ENCODE measurements at places on chromosomes 12 and 14.
A peak's percentile ranks its signal among the peaks of the same experiment; 100 is the strongest.

GRCh38 chr12:9948606-9949296, 16.6 kb upstream of the CLEC2A start:
- DNase-seq = no peak

- DNase-seq = no peak
Observed at GRCh38 chr12:47095446-47096236, 15.9 kb upstream of the AMIGO2 start.

DNA sequence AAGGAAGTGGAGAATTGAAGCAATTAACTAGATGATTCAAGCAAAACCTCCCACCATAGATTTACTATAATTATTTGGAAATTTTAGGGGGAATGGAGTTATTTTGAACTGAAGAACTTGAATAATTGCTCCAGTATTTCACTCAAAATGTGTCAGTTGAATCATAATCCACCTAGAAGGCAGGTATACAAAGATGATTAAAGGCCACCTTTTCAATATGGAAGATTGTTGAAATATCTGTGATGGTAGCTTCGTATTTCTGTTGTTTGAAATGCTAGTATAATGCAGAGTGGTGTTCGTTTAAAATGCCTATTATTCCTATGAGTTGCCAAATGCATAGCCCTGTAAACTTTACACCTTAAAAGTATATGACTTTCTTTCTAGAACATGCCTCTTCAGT, 3.1 kb downstream of the HMGA2 start:
- DNase-seq = no peak

DNA sequence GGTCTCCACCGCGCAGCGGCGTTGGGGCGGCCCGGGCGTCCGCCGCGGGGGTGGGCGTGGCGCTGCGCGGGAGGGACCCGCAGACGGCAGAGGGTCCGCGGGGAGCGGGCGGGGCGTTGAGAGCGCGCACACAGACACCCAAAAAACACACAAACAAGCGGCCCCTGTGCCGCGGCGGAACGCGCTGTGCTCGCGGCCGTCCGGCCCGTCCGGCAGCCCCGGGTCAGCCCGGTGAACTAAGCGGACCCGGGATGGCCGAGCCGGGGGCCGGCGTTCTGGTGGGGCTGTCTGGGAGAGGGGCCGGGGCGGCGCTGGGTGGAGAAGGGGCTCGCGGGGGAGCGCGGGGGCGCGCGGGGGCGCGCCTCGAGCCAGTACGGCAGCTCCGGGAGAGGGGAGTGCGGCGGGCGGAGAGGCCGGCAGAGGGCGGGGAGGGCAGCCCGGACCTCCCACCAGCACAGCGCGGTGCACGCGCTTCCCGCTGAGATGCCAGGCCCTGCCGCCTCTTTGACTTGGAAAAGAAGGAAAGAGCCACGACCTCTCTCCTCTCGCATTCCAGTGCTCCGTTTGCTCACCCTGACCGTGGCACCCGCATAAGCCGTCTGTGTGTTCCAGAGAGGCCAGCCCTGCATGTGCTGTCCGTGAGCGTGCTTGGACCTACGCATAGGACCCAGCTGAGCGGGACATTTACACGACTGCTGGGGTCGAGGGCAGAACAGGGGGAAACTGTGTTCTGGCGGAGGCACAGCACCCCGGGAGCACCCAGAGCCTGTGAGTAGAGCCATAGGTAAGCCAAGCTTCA, 10.3 kb downstream of the SLC6A12 start:
- no peak for DNase-seq

GRCh38 chr14:53900499-53900898, 56.1 kb downstream of the BMP4 start:
- no peak for DNase-seq

DNA sequence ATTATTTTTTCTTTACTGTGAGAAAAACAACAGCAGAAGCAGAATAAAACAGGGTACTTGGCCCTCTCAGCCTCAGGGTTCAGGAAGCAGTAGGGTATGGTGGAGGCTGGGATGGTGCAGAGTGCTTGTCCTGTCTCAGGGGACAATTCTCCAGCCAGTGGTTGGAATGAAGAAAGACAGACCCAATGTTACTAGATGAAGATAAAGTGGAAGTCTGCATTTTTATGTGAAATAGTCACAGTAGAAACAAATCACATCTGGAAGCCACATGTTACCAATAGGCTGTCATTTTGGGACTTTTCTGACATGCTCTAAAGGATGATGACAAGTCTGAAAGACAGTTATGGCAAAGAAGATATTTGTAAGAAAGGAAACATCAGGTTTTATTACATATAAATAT, 32.3 kb downstream of the PROX2 start:
- no peak for DNase-seq

DNA sequence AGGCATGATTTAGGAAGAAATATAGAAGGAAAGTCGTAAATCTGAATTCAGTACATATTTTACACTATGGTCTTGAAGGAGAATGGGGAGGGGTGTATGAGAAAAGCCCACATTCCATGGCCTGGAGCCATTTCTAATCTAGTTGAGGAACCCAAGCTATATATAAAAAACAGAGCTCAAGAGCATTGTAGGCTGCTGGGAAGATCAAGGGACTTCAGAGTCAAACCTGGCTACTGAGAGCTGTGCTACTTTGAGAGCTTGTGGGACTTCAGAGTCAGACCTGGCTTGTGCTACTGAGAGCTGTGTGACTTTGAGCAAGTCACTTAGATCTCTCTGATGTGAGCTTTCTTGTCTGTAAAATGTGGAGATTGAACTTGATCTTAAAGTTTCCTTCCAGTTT, 58.7 kb downstream of the TBK1 start:
- DNase-seq = no peak

GRCh38 chr12:51004504-51004903, 21.7 kb downstream of the SLC11A2 start:
- no peak for DNase-seq

DNA sequence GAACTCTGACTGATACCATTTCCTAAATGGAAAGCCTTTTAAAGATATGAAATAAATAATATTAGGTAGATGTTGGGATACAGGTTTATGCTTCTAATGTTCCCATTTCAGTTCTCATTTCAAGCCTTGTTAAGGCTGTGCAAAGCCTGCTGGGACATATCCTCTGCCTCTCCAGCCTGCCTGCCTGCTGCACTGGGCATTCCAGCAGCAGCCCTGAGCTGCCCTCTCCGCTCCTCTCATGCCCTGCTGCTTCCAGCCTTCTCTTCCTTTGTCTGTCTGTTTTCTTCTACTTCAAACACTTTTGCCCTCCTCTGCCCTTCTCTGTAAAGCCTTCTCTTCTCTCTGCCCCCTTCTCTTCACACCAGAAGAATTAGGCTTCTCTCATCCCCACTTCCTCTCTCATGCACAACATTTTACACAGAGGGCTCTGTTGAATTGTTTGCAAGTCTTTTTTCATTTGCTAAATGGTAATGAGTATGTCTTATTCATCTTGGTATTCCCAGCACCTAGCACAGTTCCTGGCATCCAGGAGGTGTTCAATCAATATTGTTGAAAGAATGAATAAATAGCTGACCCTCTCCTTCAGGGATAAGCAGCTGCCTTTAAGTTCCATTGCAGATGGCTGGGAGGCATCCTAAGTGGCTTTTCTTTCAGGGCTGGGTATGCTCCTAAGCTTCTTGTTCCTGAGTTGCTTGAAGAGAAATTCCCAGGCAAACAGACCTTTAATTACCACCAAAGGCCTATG, 292.3 kb downstream of the TMEM117 start:
- no peak for DNase-seq

DNA sequence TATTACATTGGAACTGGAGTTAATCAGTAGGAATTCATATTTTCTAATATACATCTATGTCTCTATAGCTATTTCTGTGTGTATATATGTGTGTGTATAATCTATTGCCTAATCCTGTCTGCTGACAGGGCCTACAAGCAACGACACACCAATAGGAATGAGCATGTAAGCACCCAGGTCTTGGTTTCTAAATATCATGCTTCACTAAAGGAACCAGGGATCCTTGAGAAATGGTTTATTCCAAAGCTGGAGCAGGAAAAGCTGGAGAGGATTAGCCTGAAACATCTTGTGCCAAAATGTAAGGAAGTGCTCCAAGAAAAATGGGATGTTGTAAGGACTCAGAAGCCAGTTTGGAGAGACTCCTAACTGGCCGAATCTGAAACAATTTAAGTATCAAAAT, 29.3 kb upstream of the LGALS3 start:
- no peak for DNase-seq

- no peak for DNase-seq
Observed at GRCh38 chr14:35712466-35712865, 96.6 kb downstream of the RALGAPA1 start.

GRCh38 chr14:33909380-33910084, 41.3 kb downstream of the EGLN3 start:
- DNase-seq = no peak

- no peak for DNase-seq
Observed at GRCh38 chr14:48382961-48383360, 707.6 kb upstream of the MDGA2 start.

DNA sequence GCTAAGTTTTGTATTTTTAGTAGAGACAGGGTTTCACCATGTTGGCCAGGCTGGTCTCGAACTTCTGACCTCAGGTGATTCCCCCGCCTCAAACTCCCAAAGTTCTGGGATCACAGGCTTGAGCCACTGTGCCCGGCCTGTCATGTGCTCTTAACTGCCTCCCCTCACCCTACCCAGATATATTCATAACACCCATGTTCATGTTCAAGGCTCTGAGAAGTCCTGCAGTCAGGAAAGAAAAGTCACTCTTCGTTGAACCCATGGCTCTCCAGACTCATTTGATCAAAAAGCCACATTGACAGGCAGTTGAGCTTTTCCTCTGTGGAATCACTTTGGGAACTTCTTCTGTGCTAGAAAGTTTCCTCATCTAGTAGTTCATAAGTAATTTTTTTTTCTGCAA, 545.5 kb upstream of the TBX3 start:
- no peak for DNase-seq

DNA sequence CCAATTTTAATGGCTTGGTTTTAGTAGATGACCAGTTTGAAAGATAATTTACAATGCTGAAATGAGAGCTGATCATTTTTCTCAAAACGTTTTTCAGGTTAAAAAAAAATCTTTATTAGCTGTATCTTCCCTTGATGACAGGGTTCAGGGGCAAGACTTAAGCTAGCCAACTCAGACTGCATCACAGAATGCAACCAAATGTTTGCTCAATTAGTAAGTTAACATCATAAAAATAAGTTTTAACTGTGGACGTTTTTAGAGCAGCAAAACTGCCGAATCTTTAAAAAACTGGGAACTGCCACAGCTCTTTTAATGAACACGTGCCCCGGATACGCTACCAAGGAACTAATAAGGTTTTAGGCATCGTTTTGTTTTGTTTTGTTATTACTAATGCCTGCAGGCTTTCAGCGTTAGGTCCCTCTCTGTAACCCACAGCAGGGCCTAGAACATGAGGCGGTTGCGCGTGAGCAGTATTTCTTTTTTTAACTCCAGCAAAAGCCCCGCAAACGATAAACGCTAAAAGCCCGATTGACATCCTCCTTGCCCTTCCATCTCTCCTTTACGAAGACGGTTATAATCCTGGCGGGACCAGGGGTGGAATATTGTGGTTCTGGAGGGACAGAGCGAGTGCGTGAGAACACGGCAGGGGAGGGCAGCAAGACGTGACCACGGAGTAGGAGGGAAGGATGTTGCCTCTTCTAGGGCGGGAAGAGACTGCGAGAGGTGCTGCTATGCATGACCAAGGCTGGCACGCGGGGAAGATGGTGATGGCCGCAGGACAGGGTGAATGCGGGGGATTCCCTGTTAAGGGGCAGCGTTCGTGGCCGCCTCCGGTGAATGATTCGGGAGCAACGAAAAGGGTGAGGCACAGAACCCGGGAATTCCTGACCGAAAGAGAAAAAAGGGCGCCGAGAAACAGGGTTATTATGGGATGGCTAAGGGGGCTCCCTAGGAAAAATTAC, 652 bp downstream of the SUPT16H start:
- DNase-seq = peak; percentile 94

- DNase-seq = peak; percentile 99
Observed at GRCh38 chr12:27709932-27710591, 570 bp upstream of the MRPS35 start.

- DNase-seq = peak; percentile 64
Observed at GRCh38 chr14:39988939-39989338, 556.7 kb upstream of the FBXO33 start.

- no peak for DNase-seq
Observed at GRCh38 chr12:108457734-108458361, 57.2 kb upstream of the FICD start.

DNA sequence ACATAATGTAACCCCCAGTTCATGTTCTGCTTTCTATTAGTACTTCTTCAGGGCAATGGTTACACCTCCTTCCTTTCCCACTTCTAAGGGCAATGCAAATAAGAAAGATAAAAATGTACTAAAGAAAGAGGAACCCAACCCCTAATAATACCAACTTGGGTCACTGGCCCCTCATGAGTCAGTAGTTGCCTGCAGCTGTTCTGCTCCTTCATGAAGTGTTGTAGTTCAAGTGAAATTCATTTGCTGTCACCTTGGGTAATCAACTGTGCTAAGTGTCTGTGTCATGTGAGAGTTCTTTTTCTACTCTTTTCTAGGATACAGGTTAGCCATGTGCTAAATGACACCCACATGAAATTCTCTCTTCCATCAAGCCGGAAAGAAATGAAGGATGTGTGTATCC, 91.8 kb downstream of the PLXNC1 start:
- no peak for DNase-seq

- no peak for DNase-seq
Observed at GRCh38 chr12:51635346-51635745, 44.3 kb downstream of the SCN8A start.

GRCh38 chr14:77622366-77622961, 6.0 kb upstream of the SPTLC2 start:
- DNase-seq = no peak

- peak; percentile 15 for DNase-seq
Observed at GRCh38 chr12:48826209-48826855, 8.0 kb downstream of the CACNB3 start.

GRCh38 chr14:81169711-81170103, 51.1 kb downstream of the GTF2A1 start:
- peak; percentile 61 for DNase-seq

GRCh38 chr14:104650057-104650980, 39.1 kb upstream of the INF2 start:
- DNase-seq = peak; percentile 50

DNA sequence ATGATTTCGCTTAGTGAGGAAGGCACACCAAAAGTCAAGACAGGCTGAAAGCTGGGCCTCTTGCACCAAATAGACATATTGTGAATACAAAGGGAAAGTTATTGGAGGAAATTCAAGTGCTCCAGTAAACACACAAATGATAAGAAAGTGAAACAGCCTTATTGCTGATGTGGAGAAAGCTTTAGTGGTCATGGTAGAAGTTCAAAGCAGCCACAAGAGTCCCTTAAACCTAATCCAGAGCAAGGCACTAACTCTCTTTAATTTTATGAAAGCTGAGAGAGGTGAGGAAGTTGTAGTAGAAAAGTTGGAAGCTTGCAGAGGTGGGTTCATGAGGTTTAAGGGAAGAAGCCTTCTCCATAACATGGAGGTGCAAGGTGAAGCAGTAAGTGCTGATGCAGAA, 988.3 kb downstream of the VRK1 start:
- DNase-seq = no peak

DNA sequence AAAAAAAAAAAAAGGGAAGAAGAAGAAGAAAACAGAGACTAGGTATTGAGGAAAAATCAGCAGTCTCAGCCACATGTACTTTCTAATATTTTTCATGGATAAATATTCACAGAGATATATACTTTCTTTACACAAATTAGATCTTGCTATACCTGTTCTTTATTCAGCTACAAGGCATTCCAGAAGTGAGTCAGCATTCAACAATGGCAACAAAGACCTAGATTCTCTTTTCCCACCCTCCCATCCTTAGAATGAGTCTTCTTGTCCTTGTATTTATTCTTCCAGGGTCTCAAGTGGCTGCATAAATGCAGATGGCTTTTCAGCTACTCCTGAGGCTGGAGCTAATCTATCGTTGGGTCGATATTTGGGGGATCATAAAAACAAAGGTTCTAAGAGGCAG, 93.0 kb downstream of the NT5DC3 start:
- no peak for DNase-seq

- DNase-seq = no peak
Observed at GRCh38 chr12:777550-778047, 25.2 kb downstream of the WNK1 start.

Measured in NCI-H2171 treated with DMSO at 0.1 percent for 48 hours (cell line).